H1 (cell line): ENCODE measurements at places on chromosomes 7 and 10. TPM values are rescaled to one million over a fixed set of nuclear protein-coding genes. Genes with fewer than 3 reads are reported as not detected.

DNA sequence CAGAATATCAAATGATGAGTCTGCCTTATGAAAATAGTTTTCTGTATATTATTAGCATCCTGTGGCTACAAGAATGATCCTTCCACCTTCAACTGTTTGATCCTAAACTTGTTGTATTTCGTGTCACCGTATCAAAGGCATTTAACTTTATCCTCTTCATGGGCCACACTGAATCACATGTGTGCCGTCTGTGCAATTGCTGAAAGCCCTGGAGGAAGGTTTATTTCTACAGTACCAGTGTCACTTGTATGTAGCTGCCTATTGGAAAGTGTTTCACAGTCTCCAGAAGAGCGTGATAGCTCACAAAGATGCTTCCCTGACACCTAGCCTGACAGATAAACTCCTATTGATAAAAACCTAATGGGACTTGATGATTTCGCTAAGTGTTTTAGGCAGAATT lies 94.5 kb downstream of the ITGA8 start:
- DNase-seq, result no peak

Gene SAP25
- 5.4 and 5.8 TPM in 2 replicates for total RNA-seq

Gene FEZF1
- 10.6 and 12.9 TPM in 2 replicates for total RNA-seq

Gene MMD2
- not detected in 2 replicates for total RNA-seq

GRCh38 chr10:107686095-107686494 lies 521.6 kb upstream of the SORCS1 start:
- DNase-seq, result no peak

Gene PTN
- 27.8 and 28.6 TPM in 2 replicates for total RNA-seq

GRCh38 chr7:2468227-2468626 lies 8.0 kb downstream of the GRIFIN start:
- no peak for DNase-seq

Gene SERPINE1
- 5.6 and 6.8 TPM in 2 replicates for total RNA-seq

GRCh38 chr10:51170518-51171245 lies 96.4 kb downstream of the PRKG1 start:
- DNase-seq, result no peak

GRCh38 chr10:17673471-17674061 lies 29.6 kb downstream of the STAM start:
- DNase-seq, result no peak

Gene C10orf90
- not detected in 2 replicates for total RNA-seq

DNA sequence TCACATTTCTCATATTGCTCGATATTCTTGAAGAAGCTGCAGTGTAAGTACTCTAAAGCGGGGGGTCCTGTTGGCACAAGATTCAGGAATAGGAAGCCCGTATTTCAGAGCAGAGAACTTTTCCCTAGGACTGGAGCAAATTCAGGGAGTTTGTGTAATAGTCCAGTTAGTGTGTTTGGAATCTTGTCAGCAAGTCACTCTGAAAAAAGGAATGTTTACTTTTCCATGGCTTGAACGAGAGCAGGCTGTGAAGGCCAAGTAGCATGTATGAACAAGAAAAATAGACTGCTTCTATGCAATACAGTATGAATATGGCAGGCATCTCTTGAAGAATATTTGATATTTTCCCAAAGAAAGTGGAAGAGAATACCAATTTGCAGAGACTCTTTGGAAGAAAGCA lies 39.8 kb downstream of the CDC123 start:
- DNase-seq, result no peak

Gene PRSS1
- total RNA-seq, result not detected in 2 replicates

Gene MYH16
- not detected in 2 replicates for total RNA-seq

GRCh38 chr7:107847168-107847835 lies 43.7 kb upstream of the DLD start:
- DNase-seq, result no peak

DNA sequence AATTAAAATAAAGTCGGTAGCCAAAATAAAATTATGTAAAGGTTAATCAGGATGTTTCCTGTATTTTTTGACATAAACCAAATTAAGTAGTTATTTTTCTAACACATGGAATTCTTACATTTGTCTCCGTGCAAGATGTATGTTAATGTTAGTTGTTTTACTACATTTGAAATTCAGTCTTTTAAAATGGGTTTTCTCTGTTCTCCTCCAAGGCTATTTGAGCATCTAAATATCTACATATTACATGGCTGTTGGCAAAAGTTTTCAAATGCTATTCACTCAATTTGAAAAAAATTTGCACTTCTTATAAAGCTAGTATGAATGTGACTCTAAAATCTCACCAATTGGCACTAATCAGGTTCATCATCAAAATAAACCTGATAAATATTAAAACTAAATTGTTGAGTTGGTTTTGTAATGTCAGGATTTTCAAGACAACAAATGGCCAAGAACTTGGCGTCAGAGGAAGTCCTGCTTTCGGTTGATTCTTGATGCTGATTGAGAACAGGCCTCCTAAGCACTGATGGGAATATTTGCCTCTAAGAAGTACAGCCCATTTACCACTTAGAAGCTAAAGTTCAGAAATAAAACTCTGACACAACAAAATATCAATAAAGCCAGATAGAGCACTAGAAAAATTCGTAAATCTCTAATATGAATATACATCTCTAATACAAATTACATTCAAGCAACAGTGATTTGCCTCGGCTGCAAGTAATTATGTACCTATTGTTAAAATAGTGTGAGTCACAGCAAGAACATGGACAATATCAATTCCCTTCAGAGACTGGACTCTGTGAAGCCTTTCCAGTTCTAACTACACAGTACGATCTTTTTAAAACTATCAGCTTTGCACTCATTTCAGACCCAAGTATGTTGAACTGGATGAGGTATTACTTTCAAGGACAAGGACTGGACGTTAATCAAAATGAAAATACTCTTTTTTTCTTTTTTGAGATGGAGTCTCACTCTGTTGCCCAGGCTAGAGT lies 733.1 kb upstream of the C7orf33 start:
- DNase-seq, result no peak

Gene ARHGEF5
- 32.7 and 34.6 TPM in 2 replicates for total RNA-seq

DNA sequence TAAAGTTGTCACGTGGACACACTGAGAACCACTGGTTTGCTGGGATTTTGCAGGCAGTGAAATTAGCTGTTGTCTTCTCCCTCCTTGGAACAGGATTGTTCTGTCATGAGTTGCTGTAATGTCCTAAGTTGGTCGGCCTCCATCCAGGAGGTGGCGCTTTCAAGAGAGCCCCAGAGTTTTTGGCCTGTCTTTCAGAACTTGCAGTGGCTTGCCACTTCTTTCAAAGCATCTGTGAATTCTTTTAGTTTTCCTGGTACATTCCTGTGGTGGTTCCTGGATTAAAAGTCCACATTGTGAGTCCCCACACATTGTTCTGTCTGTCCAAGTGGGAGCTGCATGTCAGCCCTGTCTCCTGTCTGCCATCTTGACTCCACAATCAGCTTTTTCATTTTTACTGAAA lies 133.8 kb downstream of the PON1 start:
- DNase-seq, result no peak

Gene NDUFB8
- 175 and 189 TPM in 2 replicates for total RNA-seq

Gene DNAH11
- total RNA-seq, result 4.9 and 6.1 TPM in 2 replicates

- no peak for DNase-seq
Observed at GRCh38 chr7:120709972-120710320, 148.0 kb downstream of the TSPAN12 start.

DNA sequence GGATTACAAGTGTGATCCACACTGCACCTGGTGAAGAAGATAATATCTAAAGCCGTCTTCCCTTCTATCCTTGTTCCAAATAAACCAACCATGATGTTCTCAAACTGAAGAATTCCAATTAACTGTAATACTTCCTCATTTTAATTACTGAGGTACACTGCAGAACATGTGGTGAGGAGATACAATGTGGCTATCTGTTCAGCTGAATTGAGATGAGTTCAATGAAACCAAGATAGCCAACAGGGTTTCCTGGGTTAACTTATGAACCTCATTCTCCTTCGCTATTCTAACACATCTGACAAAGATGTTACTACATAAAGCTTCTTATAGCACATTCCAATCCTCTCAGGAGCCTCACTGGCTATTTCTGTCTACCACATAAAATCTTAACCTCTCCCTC lies 75.5 kb downstream of the RAPGEF5 start:
- DNase-seq, result no peak
